HCEC 1CT (cell line): ENCODE measurements at places on chromosomes 2 and 18.

- DNase-seq: no peak
Observed at GRCh38 chr2:191463790-191464189, 214.1 kb upstream of the NABP1 start.

GRCh38 chr2:120762341-120763061 lies 26.8 kb downstream of the GLI2 start:
- DNase-seq: no peak

- DNase-seq: peak; percentile 56
Observed at GRCh38 chr2:191631754-191632153, 46.2 kb upstream of the NABP1 start.

GRCh38 chr2:215507136-215507535 lies 71.3 kb upstream of the FN1 start:
- no peak for DNase-seq

- DNase-seq: peak; percentile 63
Observed at GRCh38 chr2:106115250-106115649, 78.9 kb downstream of the UXS1 start.
